ENCODE measurements at places on chromosomes 7 and 10.

- no peak for DNase-seq
Observed at GRCh38 chr10:35415505-35415904, 79.2 kb downstream of the CCNY start.

GRCh38 chr10:62617652-62618051, 186.9 kb upstream of the ADO start:
- no peak for DNase-seq

GRCh38 chr7:37356911-37357636, 91.6 kb downstream of the ELMO1 start:
- DNase-seq, result no peak

DNA sequence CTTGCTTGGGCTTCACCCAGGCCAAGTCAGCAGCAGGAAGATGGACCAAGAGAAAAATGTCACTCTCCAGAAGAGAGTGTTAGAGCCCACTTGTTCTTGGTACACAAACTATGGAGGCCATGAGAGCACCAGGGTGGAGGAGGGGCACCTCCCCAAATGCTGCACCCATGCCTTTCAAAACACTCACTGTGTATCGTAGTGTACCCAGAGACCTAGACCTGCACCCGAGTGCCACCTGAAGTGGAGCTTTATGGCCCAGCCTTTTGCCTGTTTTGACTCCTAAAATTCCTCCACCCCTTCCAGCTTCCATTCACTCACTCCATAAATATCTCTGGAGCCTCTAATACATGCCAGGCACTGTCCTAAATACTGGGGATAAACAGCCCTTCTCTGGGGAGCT, 5.0 kb downstream of the SFTPD start:
- no peak for DNase-seq

- no peak for DNase-seq
Observed at GRCh38 chr10:117444497-117445040, 69.3 kb upstream of the PDZD8 start.

- no peak for DNase-seq
Observed at GRCh38 chr10:50362547-50363125, 111.3 kb upstream of the ASAH2 start.

GRCh38 chr10:5595994-5596471, 70.4 kb downstream of the ASB13 start:
- DNase-seq, result peak; percentile 92

GRCh38 chr7:101537935-101538595, 91.0 kb downstream of the MYL10 start:
- no peak for DNase-seq

DNA sequence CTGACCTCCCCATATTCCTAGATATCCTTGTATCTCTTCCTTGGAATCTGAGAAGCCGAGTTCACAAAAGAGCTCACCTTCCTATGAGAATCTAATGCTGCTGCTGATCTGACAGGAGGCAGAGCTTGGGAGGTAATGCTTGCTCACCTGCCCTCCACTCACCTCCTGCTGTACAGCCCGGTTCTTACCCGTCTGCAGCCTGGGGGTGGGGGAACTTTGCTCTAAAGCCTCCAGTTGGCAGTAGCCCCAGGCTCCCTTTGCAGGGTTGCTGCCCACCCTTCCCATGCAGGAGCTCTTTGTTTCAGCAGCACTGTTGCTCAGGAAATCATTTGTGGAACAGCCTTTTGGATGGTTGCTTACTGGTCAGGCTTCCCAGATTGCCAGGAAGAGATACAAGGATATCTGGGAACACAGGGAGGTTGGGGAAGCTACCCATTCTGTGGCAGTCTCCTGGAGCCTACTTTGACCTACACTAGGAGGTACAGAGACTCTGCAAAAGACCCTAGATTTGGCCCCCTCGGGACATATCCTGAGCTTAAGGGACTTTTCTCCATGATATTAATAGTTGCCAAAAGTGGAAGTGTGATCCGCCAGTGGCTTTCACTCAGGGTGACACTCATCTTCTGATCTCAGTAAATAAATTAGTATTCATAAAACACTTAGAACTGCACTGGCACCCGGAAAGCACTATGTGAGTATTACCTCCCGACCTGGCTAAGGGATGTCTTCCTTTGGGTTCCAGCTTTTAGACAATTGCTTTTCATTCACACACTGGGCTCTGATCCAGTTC, 363.7 kb upstream of the PODXL start:
- DNase-seq, result no peak

DNA sequence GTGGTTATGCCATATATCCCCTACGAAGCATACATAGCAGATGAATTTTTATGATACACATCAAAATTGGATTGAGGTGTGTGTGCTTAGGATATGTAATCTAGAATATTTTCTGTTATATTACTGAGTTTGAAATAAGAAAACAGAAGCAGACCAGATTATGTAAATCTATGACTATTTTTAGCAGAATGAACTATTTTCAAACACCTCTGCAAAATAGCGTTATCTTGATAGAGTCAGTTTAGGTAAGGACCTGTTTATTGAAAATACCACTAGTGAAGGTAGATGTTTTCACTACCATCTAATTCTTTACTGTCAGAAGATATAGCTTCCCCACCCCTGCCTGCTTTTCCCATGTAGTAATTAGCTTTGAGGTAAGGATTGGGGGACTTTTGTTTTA, 9.1 kb downstream of the LANCL2 start:
- no peak for DNase-seq

- no peak for DNase-seq
Observed at GRCh38 chr7:38842746-38843145, 66.2 kb downstream of the VPS41 start.

- DNase-seq, result no peak
Observed at GRCh38 chr10:3624367-3624766, 160.6 kb downstream of the KLF6 start.

DNA sequence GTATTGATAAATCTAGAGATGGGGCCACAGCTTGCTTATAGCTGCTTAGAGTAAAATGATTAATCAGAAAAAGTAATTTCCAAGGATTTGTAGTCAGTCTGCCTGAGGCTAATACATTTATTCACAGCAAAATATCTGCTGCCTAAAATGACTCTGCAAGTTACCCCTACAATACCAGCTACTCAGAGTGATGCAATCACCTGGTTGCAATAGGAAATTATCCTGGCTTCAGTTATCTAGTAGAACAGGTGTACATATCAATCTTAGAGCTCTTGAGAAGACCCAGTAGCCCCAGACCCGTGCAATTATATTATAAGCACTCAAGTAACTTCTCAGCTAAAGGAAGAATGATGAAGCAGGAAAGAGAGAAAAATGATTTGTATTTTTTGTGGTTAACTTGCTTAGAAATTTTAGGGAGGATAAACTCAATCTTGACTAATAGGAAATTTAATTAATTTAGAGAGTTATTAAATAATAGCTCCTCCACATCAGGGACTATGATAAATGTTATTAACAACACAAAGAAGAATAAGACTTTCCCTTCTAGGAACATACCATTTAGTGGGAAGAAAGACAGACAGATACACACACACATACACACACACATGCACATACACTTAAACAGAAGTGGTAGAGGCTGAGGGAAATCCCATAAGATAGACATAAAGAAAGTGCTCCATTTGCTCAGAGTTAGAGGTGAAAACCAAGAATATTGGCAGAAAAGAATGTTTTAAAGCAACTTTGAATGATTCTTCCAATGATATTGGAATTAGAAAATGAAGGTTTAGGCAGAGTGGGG, 140.4 kb upstream of the PRSS1 start:
- no peak for DNase-seq

- DNase-seq, result no peak
Observed at GRCh38 chr7:28768577-28769147, 189.5 kb downstream of the TRIL start.
